ENCODE measurements at places on chromosomes 2 and 18. TPM values are rescaled to one million over a fixed set of nuclear protein-coding genes. Genes with fewer than 3 reads are reported as not detected.

The TXNDC2 gene
- total RNA-seq = not detected

The ACADL gene
- total RNA-seq = not detected

The COLEC12 gene
- not detected for total RNA-seq

The C2orf78 gene
- not detected for total RNA-seq

The NXPH2 gene
- not detected for total RNA-seq

The KCNG2 gene
- total RNA-seq = not detected

The RAD51AP2 gene
- 0.14 TPM for total RNA-seq

The SLC16A14 gene
- 0.56 TPM for total RNA-seq

The SMARCAL1 gene
- total RNA-seq = 22.1 TPM

The ALPG gene
- total RNA-seq = not detected

The CENPO gene
- 14.9 TPM for total RNA-seq

The RBM44 gene
- total RNA-seq = 0.23 TPM

The XIRP2 gene
- total RNA-seq = not detected

The SPATA3 gene
- total RNA-seq = not detected

The PTPN4 gene
- total RNA-seq = 21.1 TPM

The XDH gene
- 47.5 TPM for total RNA-seq

The OTOF gene
- not detected for total RNA-seq

The AQP12B gene
- total RNA-seq = not detected

The ZSCAN30 gene
- 30.1 TPM for total RNA-seq
